Activated naive CD4-positive, alpha-beta T cell treated with anti-CD3 and anti-CD28 coated beads, Interleukin-2, amount 50 U/mL, for 72 hours (primary cell): ENCODE measurements at places on chromosomes 16 and 17.

GRCh38 chr17:73901661-73902415 is 257.6 kb upstream of the SDK2 start:
- no peak for DNase-seq

GRCh38 chr17:35239823-35240222 is 3.0 kb upstream of the SLFN5 start:
- DNase-seq = no peak

DNA sequence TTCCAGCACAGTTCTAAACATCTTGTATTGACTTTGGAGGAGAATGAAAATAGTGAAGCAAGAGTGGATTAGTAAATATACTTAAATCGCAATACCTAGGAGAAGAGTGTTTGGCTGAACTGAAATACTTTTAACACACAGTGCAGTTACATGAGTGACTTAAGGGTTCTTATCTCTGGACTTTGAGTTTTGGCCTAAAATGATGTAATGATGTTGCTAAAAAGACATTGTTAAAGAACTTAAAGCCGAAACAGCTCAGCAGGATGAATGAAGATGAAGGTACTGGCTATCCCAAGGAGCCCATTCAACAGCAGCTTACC is 28.1 kb downstream of the PMP22 start:
- DNase-seq = no peak

- DNase-seq = no peak
Measured at GRCh38 chr17:28379814-28380801, 8.6 kb downstream of the SARM1 start.

GRCh38 chr16:31429796-31430195 is 1.6 kb upstream of the COX6A2 start:
- DNase-seq = no peak

- DNase-seq = no peak
Measured at GRCh38 chr16:53121043-53121620, 66.3 kb downstream of the CHD9 start.

DNA sequence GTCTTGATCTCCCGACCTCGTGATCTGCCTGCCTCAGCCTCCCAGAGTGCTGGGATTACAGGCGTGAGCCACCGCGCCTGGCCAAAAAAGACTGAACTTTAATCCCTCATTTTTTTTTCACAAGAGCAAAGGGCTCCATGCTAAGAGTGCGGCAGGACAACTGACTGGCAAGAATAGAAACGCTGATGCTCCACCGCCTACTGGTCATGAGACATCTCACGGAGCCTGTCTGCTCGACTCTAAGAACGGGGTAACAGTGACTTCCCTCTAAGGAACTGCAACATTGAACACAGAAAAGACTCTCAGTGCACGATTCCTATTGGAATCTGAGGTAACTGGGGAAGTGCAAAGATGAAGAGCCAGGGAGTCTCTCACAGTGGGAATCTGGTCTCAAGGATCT is 23.9 kb downstream of the HIGD1B start:
- no peak for DNase-seq

DNA sequence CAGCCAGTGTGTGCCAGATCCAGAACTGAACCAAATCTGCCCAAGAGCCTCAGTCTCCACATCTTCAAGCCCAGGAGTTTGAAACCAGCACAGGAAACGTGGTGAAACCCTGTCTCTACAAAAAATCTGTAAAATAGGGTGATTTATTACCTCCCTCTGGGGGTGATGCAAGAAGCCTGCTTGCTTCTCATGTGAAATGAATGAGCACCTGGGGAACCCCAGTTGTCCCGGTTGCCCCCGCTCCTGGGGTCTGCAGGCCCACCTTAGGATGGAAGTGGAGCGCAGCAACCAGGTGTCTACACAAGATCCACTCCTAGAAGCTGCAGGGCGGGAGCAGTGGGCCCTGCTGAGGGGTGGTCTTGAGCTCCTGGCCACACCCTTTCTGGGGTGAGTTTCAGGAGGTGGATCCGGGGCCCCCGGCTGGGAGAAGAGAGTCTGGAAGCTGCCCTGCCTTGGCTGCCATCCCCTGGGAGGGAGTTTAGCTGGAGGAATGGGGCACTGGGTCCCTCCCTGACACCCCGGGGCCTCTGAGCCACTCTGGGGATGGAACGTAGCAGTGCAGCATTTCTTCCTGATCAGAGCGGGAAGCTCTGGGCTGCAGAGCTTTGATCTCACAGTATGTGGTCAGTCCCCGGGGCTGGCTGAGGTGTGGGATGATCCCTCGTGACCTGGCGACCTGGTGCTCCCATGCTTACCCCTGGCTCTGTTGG is 117.8 kb downstream of the RAB11FIP4 start:
- DNase-seq = no peak

- DNase-seq = peak; percentile 43
Measured at GRCh38 chr16:84751947-84752346, 52.1 kb downstream of the USP10 start.

GRCh38 chr16:25692742-25693508 is 1.2 kb downstream of the HS3ST4 start:
- no peak for DNase-seq

- DNase-seq = no peak
Measured at GRCh38 chr17:8284126-8284525, 4.3 kb upstream of the RANGRF start.

- no peak for DNase-seq
Measured at GRCh38 chr17:44097110-44097958, 26.1 kb downstream of the HDAC5 start.

GRCh38 chr17:19544366-19544765 is 10.7 kb downstream of the SLC47A1 start:
- no peak for DNase-seq

- DNase-seq = no peak
Measured at GRCh38 chr17:81367171-81367570, 28.1 kb upstream of the BAHCC1 start.

- DNase-seq = no peak
Measured at GRCh38 chr16:55391760-55392375, 67.9 kb downstream of the IRX6 start.

GRCh38 chr17:50532452-50533024 is at the start of gene EPN3:
EPN3 (plus strand) TSS chr17:50532735; CDS start chr17:50536557, 3,822 bp downstream.
- DNase-seq = no peak

DNA sequence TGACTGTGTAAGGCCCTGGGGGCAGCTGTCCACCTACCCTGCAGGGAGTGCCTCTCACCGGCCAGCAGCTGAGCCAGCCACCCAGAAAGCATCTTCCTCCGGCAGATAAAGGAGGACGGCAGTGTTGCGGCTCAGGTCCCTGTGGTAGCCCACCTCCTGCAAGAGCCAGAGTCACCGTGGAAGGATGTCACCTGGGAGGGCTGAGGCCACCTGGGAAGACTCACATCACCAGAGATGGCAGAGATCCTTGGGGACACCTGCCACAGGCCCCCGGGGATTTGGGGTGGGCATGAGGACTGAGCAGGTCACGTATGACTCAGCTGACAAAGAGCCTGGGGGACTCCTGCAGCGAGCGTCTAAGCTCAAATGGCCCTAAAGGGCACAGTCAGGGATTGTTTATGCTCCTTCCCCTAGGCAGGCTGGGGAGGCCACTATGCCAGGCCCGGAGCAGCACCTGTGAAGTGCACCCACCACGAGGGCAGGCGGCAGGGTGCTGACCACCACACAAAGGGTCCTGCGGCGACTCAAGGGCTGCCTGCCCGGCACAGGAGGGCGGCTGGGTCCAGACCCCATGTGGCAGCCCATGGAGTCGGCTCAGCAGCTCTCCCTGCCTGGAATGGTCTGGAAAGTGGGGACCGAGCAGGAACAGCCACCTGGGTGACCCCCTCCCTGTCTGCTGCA is 44.1 kb downstream of the TNFRSF13B start:
- DNase-seq = no peak

GRCh38 chr17:11969565-11969964 is 27.7 kb downstream of the ZNF18 start:
- DNase-seq = no peak

DNA sequence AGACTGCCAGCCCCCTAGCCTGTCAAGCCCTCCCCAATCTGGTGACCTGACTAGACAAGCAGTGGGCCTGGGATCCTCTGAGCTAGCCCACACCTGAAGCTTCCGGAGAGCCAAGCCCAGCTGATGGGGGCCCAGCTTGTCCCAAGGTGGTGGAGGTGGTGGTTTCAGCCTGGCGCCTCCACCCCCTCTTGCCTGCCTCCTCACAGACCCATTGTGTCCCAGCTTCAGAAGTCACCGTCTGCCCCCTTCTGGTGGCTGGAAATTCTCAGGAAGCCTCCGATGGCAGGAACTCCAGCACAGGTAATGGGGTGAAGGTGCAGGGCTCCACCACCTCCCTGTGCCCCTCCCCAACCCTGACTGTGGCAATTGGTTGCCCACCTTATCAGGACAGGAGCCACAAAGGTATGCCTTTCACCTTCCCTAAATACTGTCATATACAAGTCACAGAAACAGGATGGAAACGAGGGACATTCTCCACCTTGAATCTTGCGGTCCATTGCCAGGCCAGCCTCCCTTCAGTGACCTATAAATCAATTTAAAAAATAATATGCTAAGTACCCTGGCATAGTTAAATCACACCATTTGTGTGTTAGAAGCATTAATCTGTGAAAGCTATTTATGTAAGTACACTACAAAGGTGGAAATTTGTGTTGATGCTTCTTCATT is 66.0 kb upstream of the ZNF423 start:
- no peak for DNase-seq
